ENCODE measurements at places on chromosomes 6 and 20. TPM values are rescaled to one million over a fixed set of nuclear protein-coding genes. Genes with fewer than 3 reads are reported as not detected.

Gene BEND3
- 8.3 TPM for total RNA-seq

DNA sequence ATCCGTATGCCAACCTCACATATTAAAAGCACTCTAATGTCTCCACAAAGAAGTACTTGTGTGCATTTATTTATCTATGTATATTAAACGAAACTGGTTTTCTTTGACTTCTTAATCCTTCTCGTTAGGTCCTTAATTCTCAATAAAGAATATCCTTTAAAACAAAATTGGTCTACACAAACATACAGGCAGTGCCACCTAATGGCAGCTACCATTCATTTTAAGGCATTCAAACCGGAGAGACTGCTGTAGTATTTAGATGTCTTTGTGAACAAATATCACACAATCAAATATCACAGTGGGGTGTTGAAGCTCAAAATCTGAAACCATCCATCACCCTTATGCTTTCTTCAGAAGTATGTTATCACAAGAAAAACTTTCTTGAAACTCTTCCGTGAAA is 96.6 kb upstream of the IRAK1BP1 start:
- no peaks in the 10 kb centered on the region for H3K36me3 ChIP-seq
- no peak overlapping the region for H3K4me3 ChIP-seq
- no peaks in the 10 kb centered on the region for H3K4me1 ChIP-seq
- no peaks in the 10 kb centered on the region for H3K27me3 ChIP-seq

DNA sequence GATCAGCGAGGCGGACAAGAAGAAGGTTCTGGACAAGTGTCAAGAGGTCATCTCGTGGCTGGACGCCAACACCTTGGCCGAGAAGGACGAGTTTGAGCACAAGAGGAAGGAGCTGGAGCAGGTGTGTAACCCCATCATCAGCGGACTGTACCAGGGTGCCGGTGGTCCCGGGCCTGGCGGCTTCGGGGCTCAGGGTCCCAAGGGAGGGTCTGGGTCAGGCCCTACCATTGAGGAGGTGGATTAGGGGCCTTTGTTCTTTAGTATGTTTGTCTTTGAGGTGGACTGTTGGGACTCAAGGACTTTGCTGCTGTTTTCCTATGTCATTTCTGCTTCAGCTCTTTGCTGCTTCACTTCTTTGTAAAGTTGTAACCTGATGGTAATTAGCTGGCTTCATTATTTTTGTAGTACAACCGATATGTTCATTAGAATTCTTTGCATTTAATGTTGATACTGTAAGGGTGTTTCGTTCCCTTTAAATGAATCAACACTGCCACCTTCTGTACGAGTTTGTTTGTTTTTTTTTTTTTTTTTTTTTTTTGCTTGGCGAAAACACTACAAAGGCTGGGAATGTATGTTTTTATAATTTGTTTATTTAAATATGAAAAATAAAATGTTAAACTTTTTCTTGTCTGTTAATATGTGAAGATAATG is 2.2 kb downstream of the HSPA1B start:
- peak overlapping the region; percentile 79 for H3K27ac ChIP-seq
- peak overlapping the region; percentile 52 for H3K4me3 ChIP-seq
- no peaks in the 10 kb centered on the region for H3K27me3 ChIP-seq
- H3K4me1 ChIP-seq, result peaks cover 14% of the 10 kb centered on the region

DNA sequence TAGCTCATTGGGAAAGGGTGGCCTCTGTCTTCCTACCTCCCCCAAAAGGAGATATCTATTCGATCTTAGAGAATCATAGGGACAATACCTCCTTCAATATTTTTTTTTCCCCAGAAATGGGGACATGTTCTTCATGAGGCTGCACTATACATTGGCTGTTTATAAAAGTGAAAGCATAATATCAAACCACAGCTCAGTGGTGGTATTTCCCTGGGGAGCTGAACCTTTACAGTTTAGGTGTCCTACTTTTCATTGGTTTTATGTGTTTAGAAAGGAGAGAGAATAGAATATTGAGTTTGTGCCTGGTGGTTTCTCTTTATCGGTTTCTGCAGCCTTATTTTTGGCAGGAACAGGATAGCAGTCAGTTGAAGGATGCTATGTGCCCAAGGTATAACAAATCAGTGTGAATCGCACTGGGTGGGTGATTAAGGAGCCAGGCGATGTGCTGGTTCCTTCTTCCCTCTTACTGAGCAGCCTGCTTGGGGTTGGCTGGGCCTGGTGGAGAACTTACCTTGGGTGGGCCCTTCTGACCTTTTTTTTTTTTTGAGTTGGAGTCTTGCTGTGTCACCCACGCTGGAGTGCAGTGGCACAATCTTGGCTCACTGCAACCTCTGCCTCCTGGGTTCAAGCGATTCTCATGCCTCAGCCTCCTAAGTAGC is 25.2 kb downstream of the UST start:
- no peak for DNase-seq
- no peaks in the 10 kb centered on the region for H3K36me3 ChIP-seq
- peaks cover 5% of the 10 kb centered on the region for H3K4me1 ChIP-seq
- no peak overlapping the region for H3K27ac ChIP-seq
- no peak overlapping the region for H3K4me3 ChIP-seq

Gene PPIL6
- total RNA-seq, result 0.27 TPM

DNA sequence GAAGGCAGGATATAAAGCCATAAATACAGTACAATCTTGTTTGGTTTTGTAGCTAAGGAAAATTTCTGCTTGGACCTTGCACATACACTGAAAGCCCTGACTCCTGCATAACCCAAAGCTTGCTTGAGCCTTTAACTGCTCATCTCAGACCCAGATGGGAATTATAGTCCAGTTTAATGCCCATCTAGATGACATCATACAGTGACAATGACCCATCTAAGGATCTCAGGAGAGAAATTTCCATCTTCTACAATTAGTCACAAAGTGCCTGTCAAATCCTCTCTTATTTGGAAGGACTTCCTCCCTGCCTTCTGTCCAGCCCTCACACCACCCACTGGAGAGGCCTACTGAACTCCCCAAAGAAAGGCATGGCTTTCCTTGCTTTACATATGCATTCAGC is 69.3 kb downstream of the BTBD3 start:
- no peaks in the 10 kb centered on the region for H3K27me3 ChIP-seq
- H3K27ac ChIP-seq, result no peak overlapping the region
- H3K4me1 ChIP-seq, result no peaks in the 10 kb centered on the region
- no peak overlapping the region for H3K4me3 ChIP-seq

Gene RBM24
- total RNA-seq, result 5.0 TPM

DNA sequence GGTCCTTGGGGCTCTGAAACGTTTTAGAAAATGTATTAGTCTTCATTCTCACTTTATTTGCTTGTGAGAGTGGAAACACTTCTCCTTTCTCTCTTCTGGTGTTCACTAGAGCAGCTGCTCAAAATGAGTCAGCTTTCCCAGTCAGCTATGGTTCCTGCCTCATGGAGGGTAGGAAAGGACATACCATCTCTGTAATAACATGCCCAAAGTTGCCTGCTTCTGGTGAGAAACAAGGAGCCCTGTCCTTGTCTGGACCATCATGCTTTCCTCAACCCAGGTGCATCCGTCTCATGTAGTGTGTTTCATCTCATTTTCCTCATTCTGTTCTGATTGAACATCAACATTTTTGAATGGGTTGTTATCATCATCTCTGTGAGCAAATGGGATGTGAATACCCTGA is 17.1 kb upstream of the TINAG start:
- no peaks in the 10 kb centered on the region for H3K36me3 ChIP-seq
- no peak overlapping the region for H3K27ac ChIP-seq
- DNase-seq, result no peak
- H3K4me3 ChIP-seq, result no peak overlapping the region
- no peaks in the 10 kb centered on the region for H3K27me3 ChIP-seq

GRCh38 chr6:88953550-88954386 is 9.7 kb downstream of the RNGTT start:
- H3K27ac ChIP-seq, result no peak overlapping the region
- no peak for DNase-seq
- no peaks in the 10 kb centered on the region for H3K36me3 ChIP-seq
- H3K4me1 ChIP-seq, result no peaks in the 10 kb centered on the region

GRCh38 chr20:57148263-57148662 is 118.2 kb downstream of the BMP7 start:
- H3K36me3 ChIP-seq, result no peaks in the 10 kb centered on the region
- H3K4me1 ChIP-seq, result no peaks in the 10 kb centered on the region
- no peak overlapping the region for H3K4me3 ChIP-seq
- no peaks in the 10 kb centered on the region for H3K27me3 ChIP-seq
- no peak overlapping the region for H3K27ac ChIP-seq
- DNase-seq, result no peak

GRCh38 chr20:20017001-20017843 is at the start of gene NAA20:
NAA20 (plus strand) TSS chr20:20017362; CDS start chr20:20017397, 35 bp downstream.
- peak; percentile 94 for DNase-seq
- no peaks in the 10 kb centered on the region for H3K4me1 ChIP-seq
- peak within 1 kb of the TSS; percentile 54 for H3K27ac ChIP-seq
- no peaks in the 10 kb centered on the region for H3K27me3 ChIP-seq

- H3K27ac ChIP-seq, result no peak overlapping the region
- no peaks in the 10 kb centered on the region for H3K27me3 ChIP-seq
- no peak overlapping the region for H3K4me3 ChIP-seq
These were observed 25.8 kb downstream of the SDHAF4 start for GRCh38 chr6:70592391-70593117.

Gene C20orf202
- 2.3 TPM for total RNA-seq

DNA sequence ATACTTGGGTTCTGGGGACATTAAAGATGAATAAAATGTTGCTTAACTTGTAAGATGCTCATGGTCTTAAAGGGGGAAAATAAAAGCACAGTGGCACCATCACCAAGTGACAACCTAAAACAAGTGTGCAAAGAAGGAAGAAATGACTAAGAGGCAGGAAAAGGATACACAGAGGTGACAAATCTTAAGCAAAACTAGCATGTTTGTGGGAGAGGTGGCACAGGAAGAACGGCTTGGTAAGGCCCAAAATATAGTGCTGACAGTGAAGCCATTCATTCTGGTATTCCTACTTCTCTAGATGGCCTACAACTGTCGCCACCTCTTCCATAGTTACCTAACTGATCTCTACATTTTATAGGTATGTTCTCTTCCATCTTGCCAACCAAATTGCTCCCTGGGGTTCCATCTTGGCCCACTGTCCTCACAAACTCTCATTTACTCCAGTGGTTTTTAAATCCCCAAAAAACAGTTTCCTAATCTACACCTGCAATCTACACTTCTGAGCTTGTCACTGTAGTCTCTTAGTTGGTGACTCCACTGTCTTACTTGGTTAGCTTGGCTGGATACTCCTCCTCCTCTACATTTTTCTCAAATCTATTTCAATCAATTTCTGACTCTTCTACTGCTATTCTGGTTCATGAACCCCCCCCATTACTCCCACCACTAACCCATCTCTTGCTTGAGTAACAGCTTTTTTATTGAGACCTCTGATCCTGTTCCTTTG is 33.5 kb downstream of the FAM8A1 start:
- no peaks in the 10 kb centered on the region for H3K4me1 ChIP-seq
- H3K27ac ChIP-seq, result no peak overlapping the region
- H3K27me3 ChIP-seq, result no peaks in the 10 kb centered on the region
- H3K4me3 ChIP-seq, result no peak overlapping the region
- no peaks in the 10 kb centered on the region for H3K36me3 ChIP-seq

GRCh38 chr6:132734694-132735236 is 20.9 kb upstream of the VNN1 start:
- H3K27ac ChIP-seq, result no peak overlapping the region
- H3K4me3 ChIP-seq, result no peak overlapping the region
- DNase-seq, result no peak
- no peaks in the 10 kb centered on the region for H3K4me1 ChIP-seq
- H3K27me3 ChIP-seq, result no peaks in the 10 kb centered on the region
- no peaks in the 10 kb centered on the region for H3K36me3 ChIP-seq

DNA sequence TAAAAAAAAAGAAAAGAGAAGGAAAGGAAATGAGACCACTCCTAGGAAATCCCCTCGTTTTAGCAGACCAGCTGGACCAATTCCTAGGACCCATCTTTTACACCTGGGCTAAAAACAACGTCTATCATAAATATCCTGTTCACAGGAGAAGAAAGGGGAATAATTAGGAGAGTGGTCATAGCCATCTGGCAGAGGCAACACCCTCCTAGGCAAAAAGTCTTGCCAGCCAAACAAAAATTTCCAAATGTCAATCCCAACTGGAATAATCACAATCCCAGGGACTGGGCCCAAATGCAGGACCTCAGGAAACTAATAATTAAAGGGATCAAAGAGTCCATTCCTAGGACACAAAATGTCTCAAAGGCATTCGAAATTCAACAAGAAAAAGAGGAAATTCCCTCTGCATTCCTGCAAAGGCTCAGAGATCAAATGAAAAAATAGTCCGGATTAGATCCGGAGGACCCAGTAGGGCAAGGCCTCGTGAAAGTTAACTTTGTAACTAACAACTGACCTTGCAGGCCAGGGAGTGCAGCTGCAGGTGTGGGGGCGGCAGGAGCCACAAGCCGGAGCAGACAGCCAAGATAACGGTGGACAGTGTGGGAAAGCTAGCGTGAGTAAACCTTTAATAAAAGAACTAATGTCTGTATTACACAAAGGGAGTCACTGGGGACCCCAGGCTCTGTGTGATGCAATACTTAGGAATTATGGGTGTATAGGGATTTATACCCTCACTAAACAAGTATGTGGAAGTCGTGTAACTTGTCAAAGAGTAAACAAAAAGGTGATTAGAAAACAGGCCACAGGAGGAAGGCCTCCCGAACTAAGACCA is 11.7 kb downstream of the LCA5 start:
- no peak overlapping the region for H3K27ac ChIP-seq
- DNase-seq, result no peak

Gene RUNX2
- total RNA-seq, result 40.4 TPM

DNA sequence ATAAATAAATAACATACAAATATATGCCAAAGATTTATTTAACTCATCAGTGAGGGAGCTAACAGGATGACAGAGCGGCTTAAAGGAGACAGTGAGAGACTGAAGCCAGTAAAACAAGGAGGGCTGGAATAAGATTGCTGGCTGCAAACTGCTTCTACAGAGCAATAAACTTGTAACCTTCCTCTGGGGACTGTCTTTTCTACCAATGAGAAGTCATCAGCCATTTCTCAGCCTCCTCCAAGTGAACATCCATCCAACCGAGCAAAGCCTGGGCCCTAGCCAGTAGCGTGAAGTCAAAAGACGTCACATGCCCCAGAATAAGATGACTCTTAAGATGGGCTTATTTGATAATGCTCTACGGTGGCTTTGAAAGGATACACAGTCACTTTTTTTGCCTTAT is 42.5 kb downstream of the CPXM1 start:
- H3K4me3 ChIP-seq, result no peak overlapping the region
- H3K36me3 ChIP-seq, result no peaks in the 10 kb centered on the region
- no peaks in the 10 kb centered on the region for H3K4me1 ChIP-seq
- no peaks in the 10 kb centered on the region for H3K27me3 ChIP-seq
- no peak for DNase-seq

DNA sequence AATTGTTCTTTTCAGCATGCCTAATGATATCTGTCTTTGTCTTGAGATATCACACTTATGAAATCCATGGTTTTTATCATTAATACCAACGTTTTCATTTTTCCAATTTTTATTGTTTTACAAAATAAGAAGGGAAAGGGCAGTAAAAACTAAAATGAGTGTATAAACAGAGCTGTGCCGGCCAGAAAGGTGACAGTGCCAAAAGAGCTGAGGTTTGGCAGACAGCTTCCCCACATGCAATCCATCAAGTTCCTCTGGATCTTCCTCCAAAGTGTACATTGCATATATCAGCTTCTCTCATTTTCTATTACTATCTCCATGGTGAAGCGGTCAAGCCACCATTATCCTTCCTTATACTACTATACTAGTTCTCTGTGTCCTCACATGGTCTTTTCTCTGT is 10.1 kb upstream of the TMEM244 start:
- no peaks in the 10 kb centered on the region for H3K4me1 ChIP-seq
- no peaks in the 10 kb centered on the region for H3K36me3 ChIP-seq
- H3K27me3 ChIP-seq, result no peaks in the 10 kb centered on the region
- no peak overlapping the region for H3K27ac ChIP-seq
- no peak overlapping the region for H3K4me3 ChIP-seq
- no peak for DNase-seq

GRCh38 chr6:56739836-56740815 is 97.4 kb upstream of the DST start:
- H3K4me1 ChIP-seq, result no peaks in the 10 kb centered on the region
- H3K27me3 ChIP-seq, result no peaks in the 10 kb centered on the region
- DNase-seq, result no peak
- no peak overlapping the region for H3K27ac ChIP-seq
- H3K4me3 ChIP-seq, result no peak overlapping the region

Gene SAMD3
- 3.4 TPM for total RNA-seq

Gene HS3ST5
- total RNA-seq, result not detected

All from Peyer's patch (tissue), 4 donors.